Amniotic stem cell (primary cell): ENCODE measurements at places on chromosomes 1 and 21.

- DNase-seq: no peak
Measured at GRCh38 chr1:14149431-14149830, 449.1 kb upstream of the KAZN start.

- DNase-seq: no peak
Measured at GRCh38 chr21:25186273-25186672, 421.0 kb downstream of the MRPL39 start.

DNA sequence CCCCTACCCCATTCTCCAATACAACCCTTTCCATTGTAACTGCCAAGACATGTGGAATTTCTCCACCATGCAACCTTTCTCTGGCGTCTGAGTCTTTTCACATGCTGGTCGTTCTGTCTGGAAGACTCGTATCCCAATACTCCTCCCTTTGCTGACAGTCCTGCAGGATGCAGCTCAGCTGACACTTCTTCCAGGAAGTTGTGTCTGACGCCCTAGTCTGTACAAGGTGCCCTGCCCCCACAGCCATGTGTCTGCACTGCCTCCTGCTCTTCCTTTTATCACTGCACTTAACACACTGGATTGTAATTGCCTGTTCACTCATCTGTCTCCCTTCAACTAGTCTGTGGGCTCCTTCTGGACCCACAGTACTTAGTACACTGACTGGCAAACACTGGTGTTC is 188.0 kb downstream of the LMX1A start:
- DNase-seq: no peak

GRCh38 chr1:69459244-69459643 is 108.5 kb upstream of the LRRC7 start:
- DNase-seq: no peak

GRCh38 chr1:40029608-40030007 is 10.9 kb upstream of the CAP1 start:
- DNase-seq: no peak

DNA sequence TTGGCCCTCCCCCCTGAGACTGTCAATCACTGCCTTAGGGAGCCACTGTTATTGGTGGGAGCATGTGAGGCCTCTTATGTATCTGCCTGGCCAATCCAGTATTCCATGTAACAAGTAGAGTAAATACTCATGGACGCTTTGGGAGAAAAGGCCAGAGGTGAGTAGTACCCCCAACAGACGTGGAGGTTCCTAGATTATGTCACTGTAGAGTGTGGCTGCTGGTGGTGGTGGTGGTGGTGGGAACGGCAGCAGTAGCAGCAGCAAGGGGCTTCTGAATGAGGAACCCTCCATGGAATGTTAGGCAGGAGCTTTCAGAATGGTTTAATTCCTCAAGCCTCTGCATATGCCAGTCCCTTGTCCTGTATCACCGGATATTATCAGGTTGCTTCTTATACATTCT is 118.5 kb downstream of the UCK2 start:
- DNase-seq: no peak

DNA sequence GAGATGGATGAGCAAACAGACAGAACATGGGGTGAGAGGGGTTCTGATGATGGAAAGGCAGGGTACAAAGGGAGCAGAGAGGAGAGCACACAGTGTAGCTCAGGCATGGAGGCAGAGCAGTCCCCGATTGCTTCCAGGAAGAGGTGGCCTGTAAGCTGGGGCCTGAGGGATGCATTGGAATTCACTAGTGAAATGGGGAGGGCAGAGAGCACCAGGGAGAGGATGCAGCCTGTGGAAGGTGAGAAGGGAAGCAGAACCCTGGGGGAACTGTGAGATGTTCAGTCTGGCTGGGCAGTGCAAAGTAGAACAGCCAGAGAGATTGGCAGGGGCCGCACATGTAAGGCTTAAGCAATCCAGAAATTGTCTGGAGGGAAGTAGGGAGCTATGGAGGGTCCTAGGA is 12.2 kb downstream of the ZNF362 start:
- no peak for DNase-seq
